ENCODE measurements at places on chromosomes 13 and 19.

GRCh38 chr13:111341886-111342285, 21.4 kb downstream of the TEX29 start:
- no peak for DNase-seq

- no peak for DNase-seq
Observed at GRCh38 chr13:41917641-41918040, 43.3 kb downstream of the VWA8 start.

DNA sequence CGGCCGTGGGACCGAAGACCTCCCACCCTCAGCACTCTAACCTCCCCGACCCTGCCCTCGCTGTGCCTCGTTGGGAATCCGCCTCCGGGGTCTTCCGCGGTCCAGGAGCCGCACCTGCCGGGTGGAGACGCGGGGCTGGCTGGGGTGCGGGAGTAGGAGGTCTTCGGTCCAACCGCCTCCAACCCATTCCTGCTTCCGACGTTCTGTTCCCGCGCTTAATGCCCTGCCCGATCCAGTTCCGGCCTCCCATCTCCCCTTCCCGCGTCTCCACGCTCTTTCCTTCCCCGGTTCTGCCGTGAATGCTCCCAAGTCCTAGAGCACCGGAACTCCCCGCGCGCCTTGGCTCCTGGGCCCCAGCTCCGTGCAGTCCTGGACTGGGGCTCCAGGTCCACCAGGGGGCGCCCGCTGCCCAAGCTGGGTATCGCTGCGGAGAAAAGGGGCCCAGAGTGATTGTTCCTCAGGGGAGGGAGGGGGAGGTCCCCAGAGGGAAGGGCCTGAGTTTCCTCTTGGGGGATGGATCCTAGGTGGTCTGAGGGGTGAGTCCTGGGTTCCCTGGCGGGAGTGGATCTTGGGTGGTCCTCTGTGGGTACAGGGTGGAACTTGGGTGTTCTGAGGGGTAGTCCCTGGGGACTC, 14.1 kb upstream of the TNFSF9 start:
- no peak for DNase-seq

GRCh38 chr19:46115396-46116106, 8.9 kb downstream of the IGFL3 start:
- no peak for DNase-seq

DNA sequence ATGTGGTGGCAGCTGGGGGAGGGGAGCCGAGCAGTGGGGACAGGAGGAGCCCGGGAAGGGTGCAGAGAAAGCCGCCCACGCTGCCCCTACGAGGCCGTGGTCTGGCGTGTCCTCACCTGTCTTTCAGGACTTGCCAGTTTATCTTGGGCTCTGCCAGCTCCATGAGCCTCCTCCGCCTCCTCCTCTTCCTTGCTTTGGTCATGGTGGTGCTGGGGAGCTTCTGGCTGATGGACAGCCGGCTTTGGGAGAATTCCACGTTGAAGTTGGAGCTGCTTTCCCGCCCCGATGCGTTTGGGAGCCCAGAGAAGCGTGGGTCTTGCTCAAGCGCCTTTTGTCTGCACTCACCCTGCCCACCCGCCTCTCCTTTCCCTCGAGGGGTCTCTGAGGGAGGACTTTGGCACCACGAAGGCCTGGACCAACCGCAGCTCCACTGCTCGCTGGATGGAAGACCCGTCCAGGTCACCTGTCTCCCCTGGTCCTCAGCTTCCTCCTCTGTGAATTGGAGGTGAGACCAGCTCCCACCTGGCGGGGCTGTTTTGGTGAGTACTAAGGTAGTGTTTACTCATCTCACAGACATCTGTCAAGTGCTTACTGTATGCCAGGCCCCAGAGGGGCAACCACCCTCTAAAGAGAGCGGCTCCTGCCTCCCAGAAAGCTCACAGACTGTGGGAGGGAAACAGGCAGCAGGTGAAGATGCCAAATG, 29.7 kb upstream of the MIER2 start:
- no peak for DNase-seq

DNA sequence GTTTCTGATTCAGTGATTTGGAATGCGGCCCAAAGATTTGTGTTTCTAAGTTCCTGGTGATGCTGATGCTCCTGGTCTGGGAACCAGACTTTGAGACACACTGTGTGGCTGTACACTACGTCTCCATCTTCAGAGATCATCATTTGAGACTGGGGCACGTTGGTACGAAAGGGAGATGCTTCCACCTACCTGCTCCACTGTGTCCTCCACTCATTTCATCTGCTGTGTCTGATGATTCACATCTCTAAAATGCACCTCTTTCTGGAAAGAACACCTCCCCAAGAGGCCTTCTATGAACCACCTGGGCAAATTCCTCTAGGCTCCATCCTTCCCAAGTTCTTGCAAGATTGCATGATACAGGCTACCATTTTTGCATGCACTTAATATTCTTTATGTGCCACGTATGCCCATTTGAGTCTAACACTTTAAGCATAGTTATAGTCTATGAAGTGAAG, 58.6 kb downstream of the ERCC5 start:
- no peak for DNase-seq

- no peak for DNase-seq
Observed at GRCh38 chr13:51456510-51456909, 3.7 kb upstream of the INTS6 start.

DNA sequence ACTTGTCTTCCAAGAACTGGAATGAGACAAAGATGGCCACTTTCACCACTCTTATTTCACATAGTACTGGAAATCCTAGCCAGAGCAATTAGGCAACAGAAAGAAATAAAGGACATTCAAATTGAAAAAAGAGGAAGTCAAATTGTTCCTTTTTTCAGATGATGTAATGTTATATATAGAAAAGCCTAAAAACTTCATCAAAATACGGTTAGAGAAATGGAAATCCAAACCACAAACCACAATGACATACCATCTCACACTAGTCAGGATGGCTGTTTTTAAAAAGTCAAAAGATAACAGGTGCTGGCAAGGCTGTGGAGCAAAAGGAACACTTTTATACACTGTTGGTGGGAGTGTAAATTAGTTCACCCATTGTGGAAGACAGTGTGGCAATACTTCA, 113.3 kb upstream of the SPRY2 start:
- no peak for DNase-seq

- DNase-seq: peak; percentile 76
Observed at GRCh38 chr19:40305403-40305802, 20.3 kb upstream of the AKT2 start.

DNA sequence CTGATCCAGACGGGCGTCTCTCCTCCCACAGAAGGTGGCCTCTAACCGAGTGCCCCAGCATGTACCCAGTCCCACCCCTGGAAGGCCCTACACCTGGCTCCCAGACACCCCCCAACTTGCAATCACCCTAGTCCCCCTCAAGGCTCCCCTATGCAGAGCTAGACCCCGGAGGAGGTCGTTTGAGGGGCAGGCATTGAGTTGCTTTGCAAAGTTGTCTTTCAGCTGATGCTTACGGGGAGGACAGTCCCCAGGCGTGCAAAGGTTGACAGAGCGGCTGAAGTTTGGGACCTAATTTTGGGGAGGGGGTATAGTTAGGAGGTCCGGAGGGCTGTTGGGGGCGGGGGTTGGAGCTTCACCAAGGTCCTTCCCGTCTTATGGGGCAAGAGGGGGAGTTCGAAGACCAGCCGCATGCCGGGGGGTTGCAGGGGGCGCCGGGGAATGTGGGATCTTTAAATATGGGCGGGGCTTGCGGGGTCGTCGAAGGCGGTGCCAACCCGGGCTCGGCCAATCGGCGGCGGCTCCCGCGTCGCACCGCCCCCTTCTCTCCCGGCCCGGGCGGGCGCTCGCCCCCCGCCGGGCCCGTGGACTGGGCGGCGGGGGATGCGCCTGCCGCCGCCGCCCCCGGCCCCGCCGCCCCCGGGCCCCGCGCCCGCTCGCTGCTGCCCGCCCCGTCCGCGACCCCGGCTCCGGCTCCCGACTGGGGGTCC, at the start of gene KCNN1:
KCNN1 (plus strand) TSS at position 558 of the 707 bp plus-strand sequence. CDS start 6,782 bp downstream, outside the sequence.
- peak; percentile 83 for DNase-seq

- no peak for DNase-seq
Observed at GRCh38 chr19:29495091-29495490, 30.7 kb upstream of the VSTM2B start.

DNA sequence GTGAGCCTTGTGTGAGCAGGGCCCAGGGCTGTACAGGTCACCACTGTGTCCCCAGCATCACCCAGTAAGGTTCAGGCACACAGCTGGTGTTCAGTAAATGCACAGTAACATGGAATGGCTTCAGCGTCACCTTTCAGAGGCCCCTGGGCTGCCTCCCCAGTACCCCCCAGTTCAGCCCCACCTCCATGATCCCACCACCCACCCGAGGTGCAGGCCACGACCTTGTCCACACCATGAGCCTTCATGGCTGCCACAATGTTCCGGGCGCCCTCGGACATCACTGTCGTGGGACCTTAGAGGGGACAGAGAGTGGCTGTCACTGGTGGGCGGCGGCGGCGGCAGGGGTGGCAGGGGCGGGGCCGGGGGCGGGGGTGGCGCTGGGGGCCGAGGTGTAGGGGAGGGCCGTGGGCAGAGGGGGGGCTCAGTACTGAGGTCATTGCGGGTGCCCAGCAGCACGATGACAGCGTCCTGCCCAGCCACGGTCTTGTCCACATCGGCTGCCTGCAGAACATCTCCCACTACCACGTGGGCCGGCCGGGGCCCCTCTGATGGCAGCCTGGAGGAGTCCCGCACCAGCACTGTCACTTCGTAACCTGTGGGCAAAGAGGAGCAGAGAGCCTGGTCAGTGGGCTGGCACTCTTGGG, 7.5 kb downstream of the BLVRB start:
- no peak for DNase-seq

DNA sequence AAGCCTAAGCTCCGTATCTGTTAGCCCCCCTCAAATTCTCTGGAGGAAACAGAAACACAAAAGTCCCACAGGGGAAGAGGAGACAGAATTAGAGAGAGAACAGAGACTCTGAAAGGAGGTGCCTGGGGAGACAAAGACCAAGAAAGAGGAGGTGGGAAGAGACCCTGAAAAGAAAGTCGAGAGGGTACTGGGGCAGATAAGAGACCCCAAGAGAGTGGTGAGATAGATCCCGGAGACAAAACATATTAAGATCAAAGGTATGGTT, 915 bp upstream of the GRWD1 start:
- peak; percentile 54 for DNase-seq

- no peak for DNase-seq
Observed at GRCh38 chr13:63551731-63552130, 2136.1 kb upstream of the PCDH20 start.

- peak; percentile 58 for DNase-seq
Observed at GRCh38 chr13:44271915-44272341, 101.7 kb upstream of the SERP2 start.

DNA sequence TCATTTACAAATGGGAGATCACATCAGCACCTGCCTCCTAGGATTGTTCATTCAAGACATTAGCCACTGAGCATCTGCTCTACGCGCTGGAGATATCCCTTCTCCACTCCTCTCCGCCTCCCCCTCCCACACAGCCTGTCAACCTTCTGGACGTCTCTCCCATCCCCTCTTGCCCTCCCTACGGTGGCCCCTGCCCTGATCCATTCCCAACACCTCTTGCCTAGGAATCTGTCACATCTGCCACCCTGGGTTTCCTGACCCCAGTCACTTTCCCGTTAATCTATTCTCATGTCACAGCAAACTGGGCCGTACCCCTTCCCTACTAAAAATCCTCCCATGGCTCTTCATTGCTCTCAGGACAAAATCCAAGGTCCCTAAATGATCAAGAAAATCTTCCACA, 10.3 kb downstream of the DYRK1B start:
- DNase-seq: peak; percentile 63

- no peak for DNase-seq
Observed at GRCh38 chr13:80824229-80824628, 483.3 kb upstream of the SPRY2 start.

- DNase-seq: peak; percentile 5
Observed at GRCh38 chr13:102090532-102090931, 311.3 kb downstream of the FGF14 start.

DNA sequence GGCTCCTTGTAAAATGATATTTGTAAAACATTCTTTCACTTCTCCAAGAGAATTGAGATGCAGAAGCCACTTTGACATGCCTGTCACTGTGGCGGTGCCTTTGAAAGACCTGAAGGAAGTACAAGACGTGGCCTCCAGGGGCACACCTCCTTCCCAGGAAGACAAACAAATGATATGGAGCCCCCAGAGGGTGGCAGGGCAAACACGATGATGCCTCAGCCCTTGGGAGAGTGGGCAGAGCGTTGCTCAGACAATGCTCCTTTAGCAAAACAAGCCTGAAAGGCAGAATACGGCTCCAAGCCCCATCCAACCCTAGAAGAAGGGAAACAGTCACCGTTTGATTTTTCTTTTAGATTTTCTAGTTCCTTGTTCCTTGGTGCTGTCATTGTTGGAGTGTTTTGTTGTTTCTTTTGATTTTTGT, 9.2 kb upstream of the ATP12A start:
- DNase-seq: no peak

DNA sequence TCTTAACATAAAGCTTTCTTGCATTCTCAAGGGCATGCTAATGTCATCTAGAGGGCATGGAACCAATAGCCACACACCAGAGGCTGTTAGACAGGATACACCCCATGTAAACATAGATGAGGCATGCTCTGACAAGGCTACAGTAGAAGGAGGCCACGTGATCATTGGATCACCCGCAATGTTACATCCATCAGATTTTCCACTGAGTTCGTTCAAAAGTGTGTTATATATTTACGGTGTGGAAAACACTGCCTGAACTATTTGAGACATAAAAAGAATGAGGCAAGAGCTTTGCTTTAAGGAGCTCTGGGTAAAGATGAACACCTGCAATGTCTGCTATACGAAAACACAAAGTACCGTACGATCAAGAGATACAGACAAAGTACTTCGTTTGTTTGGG, 817.5 kb upstream of the SLC10A2 start:
- DNase-seq: no peak

DNA sequence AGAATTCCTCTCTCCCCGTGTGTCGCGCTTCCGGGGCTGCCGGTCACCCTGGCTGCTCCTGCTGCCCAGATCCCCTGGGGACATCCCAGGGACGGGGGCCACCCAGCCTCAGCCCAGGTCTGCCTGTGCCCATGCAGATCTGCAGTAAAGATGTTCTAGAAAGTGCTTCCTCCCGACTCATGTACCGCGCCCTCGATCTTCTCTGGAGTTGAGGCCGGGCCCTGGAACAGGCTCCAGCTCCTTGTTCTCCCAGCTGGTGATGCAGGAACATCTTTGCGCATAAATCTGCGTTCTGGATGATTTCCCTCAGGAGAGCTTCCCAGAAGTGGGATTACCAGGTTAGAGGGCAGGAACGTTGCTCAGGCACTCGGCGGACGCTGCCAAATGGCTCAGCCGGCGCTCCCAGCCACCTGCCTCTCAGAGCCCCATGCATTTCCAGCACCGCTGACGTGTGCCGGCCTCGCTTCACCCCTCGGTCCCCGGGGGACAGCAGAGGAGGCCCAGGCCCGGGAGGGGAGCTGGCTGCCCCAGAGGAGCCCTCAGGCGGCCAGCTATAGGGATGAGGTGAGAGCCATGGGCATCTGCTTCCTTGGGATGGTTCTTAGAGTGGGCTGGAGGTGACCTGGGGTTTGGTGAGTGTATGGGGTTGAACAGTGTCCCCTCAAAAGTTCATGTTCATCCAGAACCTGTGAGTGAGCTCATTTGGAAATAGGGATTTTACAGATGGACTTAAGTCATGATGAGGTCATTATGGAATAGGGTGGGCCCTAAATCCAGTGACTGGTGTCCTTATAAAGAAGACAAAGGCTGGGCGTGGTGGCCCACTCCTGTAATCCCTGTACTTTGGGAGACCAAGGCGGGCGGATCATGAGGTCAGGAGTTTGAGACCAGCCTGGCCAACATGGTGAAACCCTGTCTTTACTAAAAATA, 42.6 kb downstream of the CRTC1 start:
- no peak for DNase-seq

GRCh38 chr19:40549007-40549708, 27.5 kb upstream of the SHKBP1 start:
- DNase-seq: no peak

- no peak for DNase-seq
Observed at GRCh38 chr19:17888260-17888659, 16.5 kb downstream of the SLC5A5 start.

Measured in spinal cord (tissue), 10 donors.